Daoy (cell line): ENCODE measurements at places on chromosomes 7 and 10.
A peak's percentile ranks its signal among the peaks of the same experiment; 100 is the strongest.

DNA sequence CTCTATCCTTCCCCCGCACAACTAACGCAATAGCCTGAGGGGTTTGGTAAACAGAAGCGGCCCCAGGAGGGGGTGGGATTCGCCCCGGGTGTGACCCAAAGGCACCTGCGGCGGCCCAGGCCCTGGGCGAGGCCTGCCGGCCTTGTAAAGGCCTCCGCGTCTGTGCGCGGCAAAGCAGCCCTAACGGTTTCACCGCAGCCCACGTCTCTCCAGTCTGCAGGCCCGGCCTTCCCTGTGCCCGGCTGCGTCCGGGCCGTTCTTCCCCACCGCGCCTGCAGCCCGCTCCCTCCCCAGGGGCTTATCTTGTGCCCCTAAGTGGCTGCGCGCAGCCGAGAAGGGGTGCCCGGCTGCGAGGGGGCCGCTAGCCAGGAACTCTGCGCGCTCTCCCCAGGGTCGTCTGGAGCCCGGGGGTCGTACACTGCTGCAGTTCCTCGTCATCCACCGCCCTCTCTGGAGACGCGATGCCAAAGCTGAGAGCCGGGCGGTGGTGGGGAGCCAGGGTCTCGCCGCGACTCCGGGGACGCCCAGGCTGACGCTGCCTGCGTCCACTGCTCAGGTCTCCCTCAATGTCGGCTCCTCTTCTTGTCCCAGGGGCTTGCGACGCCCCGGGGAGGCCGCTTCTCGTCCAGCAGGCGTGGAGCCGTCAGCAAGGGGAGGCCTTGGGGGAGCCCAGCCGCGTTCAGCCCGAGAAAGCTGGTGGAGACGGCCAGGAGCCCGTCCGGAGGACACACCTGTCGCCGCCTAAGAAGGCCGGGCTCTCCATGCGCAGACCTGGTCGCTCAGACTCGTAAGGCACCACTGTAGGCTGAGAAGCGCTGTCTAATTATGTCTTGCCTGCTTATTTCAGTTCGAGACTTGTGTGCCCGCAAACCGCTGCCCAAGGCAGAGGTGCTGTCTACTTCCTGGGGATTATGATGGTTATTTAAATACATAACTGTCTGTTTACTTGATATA lies 132.3 kb downstream of the SPAG6 start:
- DNase-seq, result no peak

DNA sequence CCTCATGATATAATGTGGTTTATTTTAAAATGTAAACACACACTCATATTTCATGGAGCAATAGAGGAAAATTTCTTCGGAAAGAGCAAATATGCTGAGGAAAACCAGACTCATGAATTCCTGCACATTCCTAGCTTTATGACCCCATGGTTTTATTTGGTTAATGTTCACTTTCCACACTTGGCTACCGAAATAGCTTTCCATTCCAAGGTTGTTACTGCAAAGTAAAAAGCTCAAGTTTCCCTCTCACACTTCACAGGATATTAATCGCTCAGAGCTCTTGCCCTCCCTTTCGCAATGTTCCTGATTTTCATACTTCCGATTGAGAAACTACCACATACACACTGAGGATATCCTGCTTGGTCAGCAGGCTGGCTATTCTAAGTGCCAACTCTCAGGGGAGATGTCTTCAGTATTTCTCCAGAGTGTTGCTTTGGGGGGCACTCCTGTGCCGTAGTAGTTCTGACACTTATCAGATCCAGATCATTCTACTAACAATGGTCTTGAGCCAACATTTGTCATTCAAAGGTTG lies 77.5 kb upstream of the STEAP1B start:
- DNase-seq, result peak; percentile 95

DNA sequence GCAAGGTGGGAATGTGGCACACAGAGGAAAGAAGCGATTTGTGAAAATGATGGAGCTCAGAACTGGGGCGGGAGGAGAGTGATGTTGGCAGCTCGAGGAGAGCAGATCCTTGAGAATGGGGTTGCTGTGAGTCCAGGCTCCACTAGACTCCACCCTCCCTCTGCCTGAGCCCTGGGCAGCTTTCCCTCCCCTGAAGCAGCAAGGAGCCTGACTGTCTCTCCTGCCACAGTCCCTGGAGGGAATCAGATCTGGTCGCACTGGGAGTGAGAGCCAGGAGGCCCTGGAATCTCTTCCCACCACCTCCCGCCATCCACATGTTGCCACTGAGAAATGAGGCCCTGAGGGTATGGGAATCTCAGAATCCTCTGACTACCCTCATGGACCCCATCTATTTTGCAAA lies 362.7 kb downstream of the PLXNA4 start:
- no peak for DNase-seq

- no peak for DNase-seq
These were observed 261.5 kb downstream of the ELMO1 start for GRCh38 chr7:37187179-37187578.

- DNase-seq, result no peak
These were observed 507.3 kb upstream of the AUTS2 start for GRCh38 chr7:69090936-69091335.

- no peak for DNase-seq
These were observed 150.2 kb downstream of the LCOR start for GRCh38 chr10:96982149-96982930.

- peak; percentile 94 for DNase-seq
These were observed 204.9 kb downstream of the DOCK4 start for GRCh38 chr7:112001091-112001826.
